ENCODE measurements at places on chromosomes 5 and 9.

- no peak for DNase-seq
Measured at GRCh38 chr9:91359734-91360470, 1.8 kb downstream of the AUH start.

DNA sequence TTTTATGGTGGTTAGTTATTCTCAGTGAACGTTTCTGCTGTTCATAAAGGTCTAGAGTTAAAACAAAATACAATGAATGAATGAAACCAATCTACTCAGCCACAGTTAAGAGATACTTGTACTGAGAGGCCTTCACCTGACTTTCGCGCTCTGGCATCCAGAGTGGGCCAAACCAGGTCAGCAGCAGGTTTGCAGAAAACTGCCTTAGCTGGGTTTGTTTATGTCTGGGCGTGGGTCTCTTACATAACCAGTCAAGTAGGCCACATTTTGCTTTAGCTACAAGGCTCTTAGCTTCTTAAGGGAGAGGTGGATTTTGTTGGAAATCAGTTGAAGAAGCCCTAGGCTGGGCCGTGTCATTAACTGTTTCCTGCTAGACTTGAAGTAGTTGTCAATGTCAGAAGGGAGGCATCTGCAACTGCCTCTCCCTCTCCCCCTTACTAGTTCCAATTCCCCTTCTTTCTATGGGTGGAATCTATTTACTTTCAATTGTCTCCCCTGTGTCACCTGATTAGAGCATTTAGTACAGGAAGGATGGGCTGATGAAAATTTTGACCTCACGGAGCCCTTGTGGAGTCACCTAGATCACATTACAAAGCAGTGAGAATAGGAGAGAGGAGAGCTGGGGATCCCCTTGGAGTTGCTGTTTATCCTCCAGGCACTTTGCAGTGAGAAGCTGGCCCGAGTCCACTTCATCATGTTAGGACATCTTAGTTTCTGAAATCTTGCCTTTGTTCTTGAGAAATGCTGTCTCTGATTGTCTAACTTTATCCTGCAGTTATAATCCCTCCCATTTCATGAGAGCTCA is 200.5 kb downstream of the ARHGEF28 start:
- no peak for DNase-seq

DNA sequence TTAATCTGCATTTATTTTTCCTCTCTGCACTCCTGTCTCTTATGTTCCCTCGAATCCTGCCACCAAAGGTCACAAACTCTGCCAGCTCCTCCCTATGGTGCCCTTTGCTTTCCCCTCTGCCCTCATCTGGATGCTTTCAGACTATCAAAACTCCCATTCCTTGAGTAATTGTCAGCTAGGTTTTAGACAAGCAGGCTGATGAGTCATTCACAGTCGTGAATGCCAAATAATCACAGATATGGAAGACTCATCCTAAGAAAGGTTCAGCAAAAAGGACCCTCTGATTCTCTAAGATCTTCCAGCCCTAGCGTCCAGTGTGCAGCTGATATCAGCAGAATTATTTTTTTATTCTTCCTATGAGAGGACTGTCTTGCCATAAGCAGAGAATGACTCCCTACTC is 104.5 kb upstream of the NUDT12 start:
- no peak for DNase-seq

DNA sequence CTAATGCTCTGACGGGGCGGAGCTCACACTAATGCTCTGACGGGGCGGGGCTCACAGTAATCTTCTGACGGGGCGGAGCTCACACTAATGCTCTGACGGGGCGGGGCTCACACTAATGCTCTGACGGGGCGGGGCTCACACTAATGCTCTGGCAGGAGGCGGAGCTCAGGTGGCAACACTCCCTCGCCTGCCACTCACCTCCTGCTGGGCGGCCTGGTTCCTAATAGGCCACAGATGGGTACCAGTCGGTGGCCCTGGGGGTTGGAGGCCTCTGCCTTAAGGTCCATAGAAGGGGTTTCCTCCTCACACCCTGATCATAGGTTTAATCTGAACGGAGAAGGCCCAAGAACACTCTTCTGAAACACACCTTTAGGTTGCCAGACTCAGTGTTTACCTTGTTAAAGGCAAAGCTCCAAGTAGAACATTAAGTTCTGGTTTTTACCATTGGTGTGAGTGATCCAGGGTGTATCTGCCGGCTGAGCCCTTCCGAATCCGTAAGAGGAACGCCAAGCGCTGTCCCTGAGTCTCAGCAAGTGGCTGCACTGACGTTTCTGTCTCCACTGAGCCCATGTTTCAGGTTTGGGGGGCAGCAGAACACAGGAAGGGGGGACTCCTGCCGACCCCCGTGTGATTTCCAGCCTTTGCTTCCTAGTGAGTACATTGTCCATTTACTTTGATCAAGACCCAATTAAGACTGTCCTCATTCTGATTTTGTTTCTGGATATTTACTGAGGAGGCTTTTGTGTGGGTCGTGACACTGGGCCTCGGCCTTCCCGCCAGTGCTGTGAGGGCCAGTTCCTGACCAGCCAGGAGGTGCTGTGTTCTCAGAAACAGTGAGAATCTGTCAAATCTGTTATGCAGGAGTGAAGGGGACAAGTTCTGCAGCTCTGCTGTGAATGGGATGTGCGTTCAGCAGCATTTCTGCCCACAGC is 24.6 kb upstream of the LRRC14B start:
- DNase-seq = no peak

- no peak for DNase-seq
Measured at GRCh38 chr5:158406884-158407823, 548.2 kb upstream of the CLINT1 start.

DNA sequence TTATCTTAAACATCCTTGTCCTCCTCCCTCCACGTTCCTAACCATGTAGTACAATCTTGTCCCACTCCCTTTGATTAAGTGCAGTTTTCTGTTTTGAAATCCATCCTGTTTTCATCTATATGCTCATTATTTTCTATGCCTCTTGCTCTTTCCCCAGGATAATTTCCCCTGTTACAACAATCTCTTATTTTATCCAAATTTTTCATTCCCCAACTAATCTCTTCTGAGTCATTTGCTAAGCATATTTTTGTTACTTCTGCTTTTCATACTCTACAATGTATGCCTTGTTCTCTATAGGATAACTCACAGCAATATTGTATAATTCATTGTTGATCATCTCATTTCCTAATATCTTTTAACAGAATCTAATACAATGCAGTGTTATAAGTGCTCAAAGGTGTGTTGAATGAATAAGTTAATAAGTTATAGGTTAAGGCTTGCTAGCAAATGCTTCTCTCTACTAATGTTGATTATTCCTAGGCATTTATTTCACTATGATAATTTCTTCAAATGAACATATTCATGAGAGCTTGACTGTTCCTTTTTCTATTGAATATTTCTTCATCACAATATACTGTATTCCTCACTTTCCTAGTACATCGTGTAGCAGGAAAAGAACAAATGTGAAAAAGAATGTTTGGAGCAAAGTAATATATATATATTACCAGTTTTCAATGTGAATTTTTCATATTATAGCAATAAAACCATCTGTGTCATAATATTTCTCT is 1.5 kb downstream of the OMD start:
- no peak for DNase-seq

DNA sequence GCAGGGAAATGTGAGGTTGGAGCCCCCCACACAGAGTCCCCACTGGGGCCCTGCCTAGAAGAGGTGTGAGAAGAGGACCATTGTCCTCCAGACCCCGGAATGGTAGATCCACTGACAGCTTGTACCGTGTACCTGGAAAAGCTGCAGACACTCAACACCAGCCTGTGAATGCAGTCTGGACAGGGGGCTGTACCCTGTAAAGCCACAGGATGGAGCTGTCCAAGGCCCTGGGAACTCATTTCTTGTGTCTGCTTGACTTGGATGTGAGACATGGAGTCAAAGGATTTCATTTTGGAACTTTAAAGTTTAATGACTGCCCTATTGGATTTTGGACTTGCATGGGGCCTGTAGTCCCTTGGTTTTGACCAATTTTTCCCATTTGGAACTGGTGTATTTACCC is 535.0 kb upstream of the MEF2C start:
- no peak for DNase-seq

- DNase-seq = no peak
Measured at GRCh38 chr5:66415208-66415607, 181.0 kb upstream of the MAST4 start.

- no peak for DNase-seq
Measured at GRCh38 chr5:179873588-179874110, 15.0 kb upstream of the MRNIP start.

DNA sequence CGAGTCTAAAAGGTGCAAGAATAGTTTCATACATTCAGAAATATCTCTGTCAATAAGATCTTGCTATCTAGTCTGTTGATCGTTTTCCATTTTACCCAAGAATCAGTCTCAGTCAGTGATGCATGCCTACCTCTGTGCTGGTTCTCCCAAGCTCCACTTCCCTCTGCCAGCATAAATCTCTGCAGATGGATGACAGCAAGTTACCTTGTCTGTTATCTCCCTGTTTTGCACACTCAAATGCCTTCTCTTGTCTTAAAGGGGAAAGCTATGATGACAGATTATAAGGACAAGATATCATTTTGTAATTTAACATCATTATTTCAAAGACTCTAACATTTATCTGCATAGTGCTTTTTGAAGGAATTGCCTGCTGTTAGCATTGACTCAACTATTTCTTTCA is 802.1 kb upstream of the SEMA6A start:
- DNase-seq = no peak

DNA sequence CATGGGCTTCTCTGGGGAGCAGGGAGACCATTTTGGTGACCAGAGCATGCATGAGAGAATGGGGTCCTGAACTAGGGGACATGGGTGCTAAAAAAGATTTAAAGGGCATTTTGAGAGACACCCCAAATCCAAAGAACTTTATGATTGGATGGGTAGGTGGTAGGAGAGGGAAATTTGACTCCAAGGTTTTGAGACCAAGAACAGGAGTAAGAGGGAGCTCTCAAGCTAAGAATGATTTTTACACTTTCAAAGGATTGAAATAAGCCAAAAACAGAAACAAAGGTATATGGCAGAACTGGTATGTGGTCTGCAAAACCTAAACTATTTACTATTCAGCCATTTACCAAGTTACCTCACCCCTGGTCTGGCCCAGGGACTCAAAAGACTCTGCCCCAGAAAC is 318.2 kb upstream of the CLINT1 start:
- no peak for DNase-seq

- DNase-seq = no peak
Measured at GRCh38 chr5:35644543-35644942, 26.9 kb downstream of the SPEF2 start.

DNA sequence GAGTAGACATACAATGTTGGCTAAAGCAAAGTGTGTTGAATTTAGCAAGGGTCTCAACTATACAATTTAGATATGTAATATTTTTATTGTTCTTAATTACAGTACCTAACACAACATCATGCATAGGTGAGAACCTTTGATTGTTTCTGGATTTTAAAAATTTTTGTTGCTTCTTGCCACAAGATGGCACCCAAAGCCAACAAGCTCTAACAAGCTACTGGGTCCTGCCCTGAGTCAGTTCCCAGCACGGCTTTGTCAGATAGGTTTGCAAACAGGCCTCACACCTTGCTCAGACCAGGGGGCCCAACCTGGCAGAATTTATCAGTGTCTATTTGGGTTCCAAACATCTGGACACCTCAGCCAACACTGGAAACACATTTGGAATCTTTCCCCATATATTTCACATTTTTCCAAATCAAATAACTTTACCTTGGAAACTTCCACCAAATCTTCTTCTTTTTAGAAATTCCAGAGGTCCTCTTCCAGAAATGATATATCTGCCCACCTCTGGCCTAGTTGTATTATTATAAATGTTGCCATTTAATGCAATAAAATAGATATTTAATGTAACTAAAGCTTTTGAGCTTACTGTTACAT is 49.5 kb upstream of the EGFLAM start:
- DNase-seq = peak; percentile 40

GRCh38 chr5:177447611-177448243 is 1.1 kb downstream of the PRR7 start:
- peak; percentile 95 for DNase-seq

GRCh38 chr9:95876595-95876994 is 1.1 kb downstream of the ERCC6L2 start:
- no peak for DNase-seq

DNA sequence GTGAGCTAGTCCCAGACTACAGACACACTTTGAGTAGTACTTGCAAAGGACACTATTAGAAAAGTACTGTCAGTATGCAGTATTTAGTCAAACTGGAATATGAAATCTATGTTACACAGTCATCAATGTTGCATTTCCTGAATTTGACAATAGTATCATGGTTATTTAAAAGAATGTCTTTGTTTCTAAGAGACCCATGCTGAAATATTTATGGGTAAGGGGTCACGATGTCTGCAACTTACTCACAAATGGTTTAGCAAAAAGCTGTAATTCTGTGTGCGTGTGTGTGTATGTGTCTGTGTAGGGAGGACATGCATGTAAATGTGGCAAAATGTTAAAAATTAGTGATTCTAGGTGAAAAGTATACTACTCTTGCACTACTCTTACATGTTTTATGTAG is 105.6 kb downstream of the GOLPH3 start:
- DNase-seq = no peak

DNA sequence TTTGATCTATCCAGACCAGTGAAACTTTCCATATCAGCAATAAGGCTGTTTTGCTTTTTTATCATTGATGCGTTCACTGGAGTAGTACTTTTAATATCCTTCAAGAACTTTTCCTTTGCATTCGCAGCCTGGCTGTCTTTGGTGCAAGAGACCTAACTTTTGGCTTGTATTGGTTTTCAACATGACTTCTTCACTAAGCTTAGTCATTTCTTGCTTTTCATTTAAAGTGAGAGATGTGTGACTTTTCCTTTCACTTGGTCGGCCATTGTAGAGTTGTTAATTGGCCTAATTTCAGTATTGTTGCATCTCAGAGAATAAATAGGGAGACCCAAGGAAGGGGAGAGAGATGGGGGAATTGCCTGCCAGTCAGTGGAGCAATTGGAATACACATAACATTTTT is 26.4 kb upstream of the CMYA5 start:
- no peak for DNase-seq

DNA sequence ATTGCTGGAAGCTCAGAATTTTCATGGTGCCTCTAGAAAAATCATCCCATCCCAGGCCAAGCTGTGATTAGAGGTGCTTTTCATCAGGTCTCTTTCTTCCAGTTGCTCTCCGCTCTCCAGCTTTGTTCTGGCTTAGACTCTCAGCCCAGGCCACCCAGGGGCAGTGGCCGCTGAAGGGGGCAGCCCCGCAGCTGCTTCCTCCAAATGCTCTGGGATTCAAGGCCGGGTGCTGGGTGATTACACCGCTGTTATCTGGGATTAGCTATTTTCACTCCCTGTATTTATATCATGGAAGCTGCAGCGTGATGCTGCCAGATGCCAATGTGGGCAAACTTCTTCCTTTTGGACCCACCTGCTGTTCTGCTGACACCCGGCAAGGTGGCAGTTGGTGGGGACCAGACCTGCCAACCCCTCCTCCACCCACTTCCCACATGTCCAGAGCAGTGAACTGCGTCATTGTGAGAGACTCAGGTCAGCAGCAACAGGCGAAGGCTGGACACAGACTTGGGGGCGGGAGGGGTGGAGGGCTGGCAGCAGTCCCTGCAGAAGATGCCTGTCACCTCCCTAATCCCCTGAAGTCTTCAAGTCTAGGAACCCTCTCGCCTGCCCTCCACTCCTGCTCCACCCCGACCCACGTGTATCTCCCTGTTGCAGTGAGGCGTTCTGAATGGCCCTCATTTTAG is 33.9 kb upstream of the NKX2-5 start:
- DNase-seq = no peak

Measured in Calu3 (cell line).